ENCODE measurements at places on chromosomes 13 and 19. TPM values are rescaled to one million over a fixed set of nuclear protein-coding genes. Genes with fewer than 3 reads are reported as not detected.

ZNF583 gene
- 0.85 TPM for polyA plus RNA-seq

DNA sequence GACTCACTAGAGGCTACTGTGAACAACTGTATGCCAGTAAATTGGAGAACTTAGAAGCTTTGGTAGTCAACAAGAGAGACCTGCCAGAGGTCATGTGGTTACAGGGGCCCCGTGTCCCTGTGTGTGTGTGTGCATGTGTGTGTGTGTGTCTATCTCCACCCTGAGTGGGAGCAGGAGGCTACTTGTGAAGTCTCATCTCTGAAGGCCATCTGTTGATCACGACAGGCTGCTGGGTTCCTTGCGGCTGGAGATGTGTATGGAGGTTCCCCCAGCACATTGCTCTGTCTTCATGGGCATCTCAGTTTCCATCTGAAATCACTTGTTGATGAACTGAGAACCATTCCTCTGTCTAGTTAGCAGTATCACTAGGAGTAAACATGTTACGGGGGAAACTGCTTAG, 58.2 kb upstream of the TEX29 start:
- no peak for DNase-seq

- DNase-seq, result no peak
Measured at GRCh38 chr19:43462785-43463380, 2.5 kb downstream of the LYPD3 start.

- DNase-seq, result no peak
Measured at GRCh38 chr19:34590228-34590627, 86.7 kb downstream of the SCGB2B2 start.

- DNase-seq, result no peak
Measured at GRCh38 chr13:73288596-73288995, 229.8 kb downstream of the KLF5 start.

DNA sequence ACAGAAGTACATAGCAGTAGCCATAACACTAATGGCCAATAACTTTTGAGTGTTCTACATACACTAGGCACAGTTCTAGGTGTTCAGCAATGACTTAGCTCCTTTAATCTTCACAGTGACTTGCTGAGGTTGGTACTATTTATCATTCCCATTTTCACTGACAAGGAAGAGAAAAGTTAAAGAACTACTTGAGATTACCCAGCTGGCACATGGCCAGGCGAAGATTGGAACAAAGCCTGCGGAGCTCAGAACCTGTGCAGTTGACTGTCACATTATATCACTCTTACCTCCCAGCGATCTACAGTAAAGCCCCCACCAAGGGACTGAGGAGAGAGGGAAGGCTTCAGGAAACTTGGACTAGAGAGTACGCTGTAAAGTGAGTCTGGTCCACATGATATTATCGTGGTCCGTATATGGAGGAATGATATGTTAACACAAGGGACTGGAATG, 42.4 kb upstream of the WDFY2 start:
- DNase-seq, result no peak

DNA sequence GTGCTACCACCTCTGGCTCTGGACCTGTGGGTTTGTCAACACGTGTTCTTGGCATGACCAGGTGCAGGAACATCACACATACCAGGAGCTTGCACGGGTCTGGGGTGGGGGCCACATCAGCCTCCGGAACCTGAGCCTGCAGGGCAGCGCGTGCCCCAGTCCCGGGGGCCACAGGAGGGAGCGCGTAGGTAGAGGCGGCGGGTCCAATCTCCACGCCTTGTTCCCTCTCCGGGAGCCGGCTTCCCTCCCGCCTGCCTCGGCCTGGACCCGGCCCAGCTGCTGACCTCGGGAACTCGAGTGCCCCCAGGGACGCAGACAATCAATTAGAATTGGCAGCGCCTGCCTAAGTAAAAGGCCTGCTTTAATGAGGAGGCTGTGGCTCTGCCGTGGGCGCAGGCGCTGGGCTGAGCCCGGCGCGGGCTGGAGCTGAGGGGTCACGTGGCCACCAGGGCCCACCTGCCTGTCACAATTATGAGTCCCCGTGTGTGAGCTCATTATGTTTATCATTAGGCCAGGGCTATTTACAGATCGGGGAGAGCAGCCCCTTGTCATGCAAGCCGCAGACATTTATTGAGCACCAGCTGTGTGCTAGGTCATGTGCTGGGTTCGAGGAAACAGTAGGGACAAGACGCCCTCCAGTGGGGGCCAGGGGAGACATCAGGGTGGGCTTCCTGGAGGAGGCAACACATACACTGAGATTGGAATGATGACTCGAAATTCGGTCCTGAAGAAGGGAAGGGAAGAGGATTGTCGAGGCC, 32.2 kb upstream of the TNFAIP8L1 start:
- DNase-seq, result no peak

- DNase-seq, result peak; percentile 78
Measured at GRCh38 chr13:99307648-99308339, 595 bp upstream of the GPR183 start.

KLK4 gene
- not detected for polyA plus RNA-seq

- DNase-seq, result no peak
Measured at GRCh38 chr19:38583219-38583984, 34.4 kb downstream of the MAP4K1 start.

GRCh38 chr13:99250982-99251825, 7.0 kb downstream of the GPR18 start:
- no peak for DNase-seq

- no peak for DNase-seq
Measured at GRCh38 chr13:109586509-109587346, 199.7 kb downstream of the IRS2 start.

DNA sequence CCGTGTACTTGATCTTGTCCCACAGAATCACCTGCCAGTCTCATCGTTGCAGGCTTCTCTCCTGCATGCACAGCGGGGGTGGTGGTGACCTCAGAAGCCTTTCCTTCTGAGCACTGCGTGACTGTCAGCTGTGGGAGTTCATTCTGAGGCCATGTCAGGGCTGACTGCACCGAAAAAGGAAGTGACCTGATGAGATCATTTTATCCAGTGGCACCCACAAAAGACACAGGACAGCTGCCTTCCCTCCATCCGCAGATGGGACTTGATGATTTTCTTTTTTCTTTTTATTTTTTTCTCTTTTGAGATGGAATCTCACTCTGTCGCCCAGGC, 89.7 kb downstream of the RAB20 start:
- DNase-seq, result no peak

KLHL1 gene
- polyA plus RNA-seq, result not detected

GRCh38 chr19:1248786-1249297, 459 bp downstream of the MIDN start:
- DNase-seq, result no peak

- DNase-seq, result no peak
Measured at GRCh38 chr19:8973501-8974091, 36.6 kb downstream of the MUC16 start.

- no peak for DNase-seq
Measured at GRCh38 chr13:46593398-46593797, 40.4 kb downstream of the LRCH1 start.

- no peak for DNase-seq
Measured at GRCh38 chr13:77729502-77730221, 32.2 kb downstream of the SLAIN1 start.

DNA sequence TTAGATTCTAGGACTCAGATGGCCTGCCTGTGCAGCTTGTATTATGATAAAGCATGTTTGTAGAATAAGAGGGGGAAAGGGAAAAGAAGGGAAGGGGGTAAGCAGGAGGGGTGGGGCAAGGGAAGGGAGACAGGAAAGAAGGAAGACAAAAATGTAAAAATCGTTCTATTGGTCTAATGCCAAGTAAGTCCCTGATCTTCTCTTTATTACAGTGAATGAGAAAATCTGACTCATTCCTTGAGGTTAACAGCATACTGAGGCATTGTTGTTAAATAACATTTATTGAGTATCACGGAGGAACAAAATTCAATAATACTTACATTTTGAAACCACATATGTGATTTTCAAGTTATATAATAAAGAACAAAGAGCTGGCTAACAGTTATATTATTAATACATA, 1534.7 kb downstream of the OLFM4 start:
- no peak for DNase-seq

SIGLEC8 gene
- not detected for polyA plus RNA-seq

DNA sequence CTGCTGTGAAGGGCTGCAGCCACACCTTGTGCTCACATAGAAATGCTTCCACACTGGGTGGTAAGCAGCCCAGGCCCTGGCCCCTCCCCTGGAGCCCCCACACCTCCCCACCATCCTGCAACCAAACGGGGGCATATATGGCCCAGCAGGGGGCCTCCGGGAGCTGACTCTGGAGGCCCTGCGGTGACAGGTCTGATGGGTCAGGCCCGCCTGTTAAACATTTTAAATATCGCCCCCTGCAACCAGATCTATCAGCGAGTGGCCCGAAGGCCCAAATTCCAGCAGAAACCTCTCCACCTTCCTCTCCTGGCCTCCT, 48.0 kb upstream of the KATNAL1 start:
- no peak for DNase-seq

C1QTNF9B gene
- polyA plus RNA-seq, result not detected

- no peak for DNase-seq
Measured at GRCh38 chr19:33310606-33311325, 8.4 kb upstream of the CEBPA start.
